ENCODE measurements at places on chromosomes 5 and 9.

DNA sequence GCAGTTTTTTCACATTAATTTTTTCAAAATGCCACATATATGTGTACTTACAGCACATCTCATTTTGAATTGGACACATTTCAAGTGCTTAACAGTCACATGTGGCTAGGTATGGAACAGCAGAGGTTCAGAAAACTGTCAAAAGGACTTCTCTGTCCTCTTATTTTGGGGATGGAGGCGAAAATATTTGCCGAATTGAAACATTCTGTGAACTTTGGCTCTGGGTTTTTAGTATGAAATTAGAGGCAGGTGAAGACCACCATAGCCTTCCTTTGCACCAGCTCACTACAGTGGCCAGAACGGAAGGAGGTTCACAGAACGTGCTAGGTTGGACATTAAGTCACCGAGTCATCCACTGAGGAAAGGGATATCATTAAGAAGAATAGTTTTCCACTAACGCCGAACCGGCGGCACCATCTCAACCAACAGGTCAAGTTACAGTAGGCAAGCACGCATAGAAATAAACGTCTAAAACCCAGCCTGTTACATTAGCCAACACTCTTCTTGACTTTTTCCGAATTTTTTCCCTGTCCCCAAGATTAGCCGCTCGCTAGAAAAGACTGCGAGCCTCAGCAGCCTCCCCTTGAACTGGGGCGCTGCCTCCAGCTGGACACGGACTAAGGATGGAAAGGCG is 1.8 kb upstream of the TLE4 start:
- no peak for DNase-seq

DNA sequence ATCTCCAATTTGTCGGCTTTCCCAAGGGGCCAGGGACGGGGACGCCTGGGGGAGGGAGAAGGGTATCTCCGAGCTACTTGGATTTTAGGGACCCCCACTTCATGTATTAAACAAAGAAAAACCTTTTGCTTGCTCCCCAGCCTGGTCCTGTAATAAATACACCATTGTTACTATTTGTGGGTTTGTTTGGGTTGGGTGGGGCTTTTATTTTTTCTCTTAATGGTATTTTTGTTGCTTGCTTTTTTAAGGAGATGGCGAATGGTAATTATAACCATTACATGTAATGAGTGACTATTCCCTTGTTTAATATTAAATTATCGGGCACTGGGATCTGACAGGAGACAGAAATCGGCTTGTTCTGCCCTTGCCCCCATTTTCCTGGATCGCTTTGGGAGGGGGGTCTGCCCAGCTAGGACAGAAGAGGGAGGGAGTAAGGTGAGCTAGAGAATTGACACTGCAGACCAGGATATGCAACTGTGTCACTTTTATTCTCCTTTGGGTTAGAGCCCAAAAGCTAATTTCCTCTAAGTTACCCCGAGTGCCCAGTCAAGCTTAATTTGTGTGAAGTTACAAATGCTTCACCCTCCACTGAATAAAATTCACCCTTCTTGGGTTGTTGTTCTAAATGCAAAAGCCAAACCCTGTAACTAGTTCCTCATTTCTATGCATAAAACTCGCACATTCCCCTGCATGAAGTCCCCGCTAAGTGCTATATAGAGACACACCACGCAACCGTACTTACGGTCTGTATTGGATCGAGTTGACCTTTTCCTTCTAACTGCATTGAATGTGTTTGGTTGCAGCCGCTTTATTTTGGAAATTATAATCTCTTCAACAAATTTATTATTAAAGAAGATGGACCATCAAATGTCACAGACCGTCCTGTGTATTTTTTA is 1.6 kb upstream of the ZNF608 start:
- DNase-seq = peak; percentile 55

GRCh38 chr9:68755051-68755450 is 50.0 kb downstream of the PIP5K1B start:
- no peak for DNase-seq

GRCh38 chr5:143210576-143210975 is 192.9 kb downstream of the NR3C1 start:
- DNase-seq = no peak

- peak; percentile 75 for DNase-seq
Observed at GRCh38 chr9:2837915-2838314, 6.0 kb downstream of the PUM3 start.

GRCh38 chr5:2201011-2201410 is 318.3 kb upstream of the IRX4 start:
- DNase-seq = no peak

DNA sequence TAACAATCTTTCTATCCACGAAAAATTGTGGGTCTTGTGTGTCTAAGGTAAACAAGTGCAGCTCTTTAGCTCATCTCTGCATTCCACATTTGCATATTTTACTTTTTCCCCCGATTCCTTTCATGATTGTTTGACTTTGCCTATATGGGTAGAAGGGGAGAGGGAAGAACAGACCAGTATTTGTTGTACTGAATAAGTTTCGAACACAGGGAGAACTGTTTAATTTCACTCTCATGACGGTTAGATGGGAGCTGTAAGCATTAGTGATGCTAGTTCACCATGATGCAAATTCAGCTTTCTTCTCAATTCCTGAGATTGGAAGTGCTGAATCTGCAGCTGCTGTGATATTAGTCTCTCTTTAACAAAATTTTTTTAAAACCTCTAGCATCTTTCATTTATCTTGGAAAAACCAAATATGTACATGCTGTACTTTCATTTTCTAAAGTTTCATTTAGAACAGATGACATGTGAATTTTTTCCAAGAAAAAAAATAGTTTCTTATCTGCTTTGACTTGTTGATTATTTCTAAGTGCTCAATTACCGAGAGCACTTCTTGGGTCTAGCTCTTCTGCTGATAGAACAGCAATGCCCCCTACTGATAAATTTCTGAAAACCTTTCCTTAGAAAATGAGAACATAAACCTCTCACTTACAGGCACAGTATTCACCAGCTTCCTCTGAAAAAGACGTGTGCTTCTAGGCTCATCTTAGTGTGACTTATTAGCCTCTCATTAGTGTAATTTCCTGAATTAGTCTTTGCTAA is 149.5 kb downstream of the BAAT start:
- DNase-seq = peak; percentile 81

GRCh38 chr9:130111786-130112537 is 58.3 kb downstream of the GPR107 start:
- peak; percentile 72 for DNase-seq

DNA sequence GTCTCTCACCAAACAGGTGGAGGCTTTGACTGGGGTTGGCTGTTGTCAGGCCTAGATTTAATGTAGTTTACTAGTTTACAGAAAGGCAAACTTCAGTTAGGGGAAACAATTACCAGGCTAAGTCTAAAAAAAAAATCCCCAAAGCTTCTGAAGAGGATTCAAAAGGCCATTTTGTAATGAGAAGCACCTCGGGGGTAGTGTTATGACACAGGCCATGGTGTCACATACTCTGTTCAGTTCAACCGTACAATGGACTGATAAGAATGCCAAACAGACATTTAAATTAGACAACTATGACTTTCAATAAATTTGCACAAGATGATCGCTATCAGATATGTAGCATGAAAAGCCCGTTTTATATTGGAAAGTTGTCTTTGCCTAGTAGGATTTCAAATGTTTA is 120.1 kb upstream of the PCA3 start:
- DNase-seq = no peak

DNA sequence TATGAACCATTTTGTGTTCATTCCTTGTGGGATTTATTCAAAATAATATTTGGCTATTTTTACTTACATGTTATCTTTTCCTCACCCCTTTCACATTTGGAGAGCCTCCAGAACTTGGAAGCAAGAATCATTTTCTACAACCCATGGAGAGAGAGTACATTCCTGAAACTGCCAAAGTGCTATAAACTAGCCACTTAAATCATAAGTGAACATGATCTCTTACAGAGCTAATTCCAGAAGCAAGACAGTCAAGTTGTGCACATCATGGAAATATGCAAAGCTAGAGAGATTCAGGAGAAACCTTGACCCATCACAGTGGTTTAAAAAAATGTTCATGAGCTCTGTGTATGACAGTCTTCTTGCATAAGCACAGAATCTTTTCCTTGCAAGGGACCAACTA is 883.6 kb upstream of the C9orf72 start:
- no peak for DNase-seq

- DNase-seq = no peak
Observed at GRCh38 chr5:168339109-168339771, 47.8 kb downstream of the WWC1 start.

DNA sequence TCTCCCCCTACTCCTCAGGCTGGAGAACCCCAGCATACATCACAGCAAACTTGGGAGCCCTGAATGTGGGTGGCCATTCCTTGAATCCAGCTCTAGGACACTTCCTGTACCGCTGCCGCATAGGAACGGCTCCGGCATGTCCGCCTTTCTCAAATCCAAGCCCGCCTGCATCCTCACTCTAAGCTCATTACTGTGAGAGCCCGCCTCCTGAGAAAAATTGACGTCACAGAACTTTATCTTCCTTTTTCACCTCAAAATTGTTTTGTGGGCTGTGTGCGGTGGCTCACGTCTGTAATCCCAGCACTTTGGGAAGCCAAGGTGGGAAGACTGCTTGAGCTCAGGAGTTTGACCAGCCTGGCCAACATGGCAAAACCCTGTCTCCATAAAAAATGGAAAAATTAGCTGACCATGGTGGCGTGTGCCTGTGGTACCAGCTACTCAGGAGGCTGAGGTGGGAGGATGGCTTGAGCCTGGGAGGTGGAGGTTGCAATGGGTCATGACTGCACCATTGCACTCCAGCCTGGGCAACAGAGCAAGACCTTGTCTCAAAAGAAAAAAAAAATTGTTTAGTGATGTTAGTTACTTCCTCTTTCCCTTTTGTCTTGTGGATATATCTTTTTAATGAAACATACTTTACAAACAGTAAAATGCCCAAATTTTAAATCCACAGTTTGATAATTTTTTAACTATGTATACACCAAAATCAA is 22.8 kb downstream of the RNF44 start:
- no peak for DNase-seq

DNA sequence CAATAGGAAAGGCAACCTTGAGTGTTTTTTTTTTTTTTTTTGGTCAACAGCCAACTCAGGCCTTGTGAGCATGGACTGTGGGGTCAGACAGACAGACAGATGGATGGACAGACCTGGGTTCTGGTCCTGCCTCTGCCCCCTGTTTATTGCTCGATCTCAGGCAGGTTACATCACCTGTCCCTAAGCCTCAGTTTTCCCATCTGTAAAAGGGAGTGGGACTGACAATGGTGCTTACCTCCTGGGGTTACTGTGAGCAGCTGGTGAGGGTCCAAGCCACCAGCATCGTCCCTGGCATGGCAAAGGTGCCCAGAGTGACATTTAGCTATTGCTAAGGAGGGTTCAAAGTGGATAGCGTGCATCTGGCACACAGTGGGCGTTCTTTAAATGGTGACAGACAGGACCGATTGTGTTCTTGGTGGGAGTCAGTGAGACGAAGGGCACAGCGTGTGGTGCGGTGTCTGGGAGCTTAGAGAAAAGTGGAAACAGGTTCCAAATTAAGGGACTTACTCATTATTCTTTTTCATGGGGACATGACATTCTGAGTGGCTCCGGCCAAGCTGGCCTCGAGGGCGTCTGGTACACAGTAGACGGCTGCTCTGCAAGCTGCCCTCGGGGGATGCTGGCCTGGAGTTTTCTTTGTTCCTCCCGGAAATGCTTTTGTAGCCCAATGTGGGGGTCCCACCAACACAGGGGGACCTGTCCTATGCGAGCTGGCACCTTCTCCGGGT is 72.1 kb downstream of the COL27A1 start:
- DNase-seq = no peak

DNA sequence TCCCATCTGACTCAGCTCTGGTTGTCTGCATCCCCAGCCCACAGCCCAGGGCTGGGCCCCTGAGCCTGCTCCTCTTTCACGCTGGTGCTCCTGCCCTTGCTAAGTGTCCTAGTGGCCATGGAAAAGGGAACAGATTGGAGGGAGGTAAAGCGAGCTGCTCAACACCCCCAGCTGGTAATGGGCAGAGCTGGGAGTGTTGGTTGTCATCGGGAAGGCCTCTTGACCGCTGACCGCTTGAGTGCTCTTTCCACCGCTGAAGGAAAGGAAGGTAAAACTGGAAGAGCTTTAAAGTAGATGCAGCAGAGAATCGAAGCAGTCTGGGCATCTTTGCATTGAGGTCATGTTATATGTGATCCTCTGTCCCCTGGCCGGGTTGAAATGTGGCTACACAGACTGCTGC is 60.2 kb downstream of the CRB2 start:
- DNase-seq = no peak

- no peak for DNase-seq
Observed at GRCh38 chr5:179378441-179379271, 33.4 kb upstream of the ADAMTS2 start.

DNA sequence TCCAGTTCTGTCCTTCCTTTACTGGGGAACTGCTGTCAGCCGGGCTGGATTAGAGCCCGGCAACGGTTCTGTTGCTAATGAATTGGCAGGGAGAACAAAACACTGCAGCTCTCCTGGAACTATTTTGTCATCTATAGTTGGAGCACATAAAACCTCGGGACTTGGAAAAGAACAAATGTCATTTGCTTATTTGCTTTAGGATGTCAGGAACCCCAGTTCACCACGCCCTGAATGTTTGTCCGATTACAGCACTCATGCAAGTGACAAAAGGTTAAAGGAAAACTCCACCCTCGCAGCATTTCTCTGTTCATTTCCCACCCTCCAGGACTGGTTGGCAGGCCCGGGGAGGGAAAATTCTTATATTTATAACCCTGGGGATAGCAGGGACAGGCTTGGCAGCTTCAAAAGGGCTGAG is 66.4 kb upstream of the PLPP1 start:
- no peak for DNase-seq

DNA sequence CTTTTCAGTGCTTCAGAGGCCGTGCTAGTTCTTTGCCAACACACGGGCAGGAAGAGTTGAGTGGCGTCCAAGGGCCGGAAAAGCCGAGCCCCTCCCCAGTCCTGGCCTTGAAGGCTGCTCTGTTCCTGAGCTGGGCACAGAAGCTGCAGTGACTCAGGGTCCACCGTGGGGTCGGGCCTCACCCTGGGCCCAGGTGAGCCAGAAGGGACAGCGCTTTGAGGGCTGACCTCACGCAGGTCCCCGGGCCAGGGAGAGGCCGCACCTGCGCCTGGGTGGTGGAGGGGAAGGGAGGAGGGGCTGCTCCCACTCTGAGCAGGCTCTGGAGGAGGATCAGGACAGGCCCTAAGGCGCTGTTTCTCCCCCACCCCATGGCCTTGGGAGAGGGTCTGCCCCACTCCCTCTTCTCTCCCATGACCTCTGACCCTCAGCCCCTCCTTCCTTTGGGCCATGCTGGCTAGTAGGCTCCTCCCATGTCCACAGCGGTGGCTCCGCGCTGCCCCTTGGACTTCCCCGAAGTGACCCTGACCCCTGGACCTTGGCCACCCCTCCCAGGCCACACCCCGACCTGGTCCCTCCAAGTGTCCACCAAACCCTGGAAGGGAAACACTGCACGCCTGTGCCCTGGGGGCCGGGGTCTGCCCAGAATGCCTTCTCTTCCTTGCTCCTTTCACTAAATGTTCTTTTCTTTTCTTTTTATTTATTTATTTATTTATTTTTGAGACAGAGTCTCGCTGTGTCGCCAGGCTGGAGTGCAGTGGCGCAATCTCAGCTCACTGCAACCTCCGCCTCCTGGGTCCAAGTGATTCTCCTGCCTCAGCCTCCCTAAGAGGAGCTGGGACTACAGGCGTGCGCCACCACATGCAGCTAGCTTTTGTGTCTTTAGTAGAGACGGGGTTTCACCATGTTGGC is 19.7 kb upstream of the SLC6A19 start:
- DNase-seq = no peak
